NCI-H2029 treated with DMSO at 0.1 percent for 48 hours (cell line): ENCODE measurements at places on chromosomes 3 and 15.

GRCh38 chr15:65743637-65744252, 48.3 kb downstream of the DENND4A start:
- DNase-seq: no peak

DNA sequence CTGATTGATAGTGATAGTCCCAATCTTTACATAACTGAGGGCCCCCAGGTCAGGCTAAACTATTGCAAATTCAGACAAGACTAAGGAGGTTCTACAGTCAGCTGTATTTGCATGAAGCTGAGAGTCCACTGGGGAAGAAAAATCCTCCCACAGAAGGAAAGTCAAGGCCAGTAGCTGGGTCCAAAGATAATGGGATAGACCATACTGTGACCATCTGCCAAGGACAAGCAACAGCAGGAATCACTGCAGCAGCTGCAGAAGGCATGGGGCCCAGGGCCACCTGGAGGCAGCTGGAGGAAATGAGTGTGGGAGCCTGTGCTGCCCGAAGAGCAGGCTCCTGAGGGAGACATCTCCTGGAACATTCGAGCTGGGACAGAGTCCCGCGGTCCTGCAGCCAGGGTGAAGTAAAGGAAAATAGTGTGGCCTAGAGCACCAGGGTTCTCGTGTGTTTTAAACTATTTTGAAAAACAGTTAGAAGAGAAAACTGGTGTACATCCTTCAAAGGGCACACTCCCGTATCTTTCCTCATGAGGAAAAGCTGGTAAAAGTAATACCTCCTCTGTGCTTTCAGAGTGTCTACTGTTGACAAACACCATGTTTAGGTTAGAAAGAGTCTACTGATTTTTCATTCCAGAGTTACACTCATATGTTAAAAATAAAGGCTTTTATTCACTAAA, 13.2 kb upstream of the TMEM212 start:
- no peak for DNase-seq

- DNase-seq: no peak
Measured at GRCh38 chr3:140007081-140007480, 72.1 kb downstream of the CLSTN2 start.

DNA sequence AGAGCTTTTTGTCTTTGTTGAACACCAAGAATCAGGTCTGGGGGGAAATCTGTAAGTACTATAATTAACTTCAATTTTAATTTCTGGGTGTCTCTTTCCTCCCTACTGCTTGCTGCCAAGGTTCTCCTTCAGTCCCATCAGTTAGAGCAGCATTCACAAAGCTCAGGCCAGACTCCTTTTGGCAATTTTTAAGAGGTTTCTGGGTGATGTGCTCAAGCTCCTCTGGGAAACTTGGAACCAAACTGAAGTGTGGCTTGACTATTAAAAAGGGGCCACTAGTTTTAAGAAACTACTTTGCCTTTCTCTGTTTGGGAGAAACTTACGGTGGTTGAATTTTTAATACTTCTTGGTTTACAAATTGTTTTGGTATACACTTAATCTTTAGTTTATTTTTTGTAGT, 227.7 kb upstream of the SOX2 start:
- no peak for DNase-seq

GRCh38 chr3:94513600-94513999, 450.7 kb downstream of the NSUN3 start:
- no peak for DNase-seq

DNA sequence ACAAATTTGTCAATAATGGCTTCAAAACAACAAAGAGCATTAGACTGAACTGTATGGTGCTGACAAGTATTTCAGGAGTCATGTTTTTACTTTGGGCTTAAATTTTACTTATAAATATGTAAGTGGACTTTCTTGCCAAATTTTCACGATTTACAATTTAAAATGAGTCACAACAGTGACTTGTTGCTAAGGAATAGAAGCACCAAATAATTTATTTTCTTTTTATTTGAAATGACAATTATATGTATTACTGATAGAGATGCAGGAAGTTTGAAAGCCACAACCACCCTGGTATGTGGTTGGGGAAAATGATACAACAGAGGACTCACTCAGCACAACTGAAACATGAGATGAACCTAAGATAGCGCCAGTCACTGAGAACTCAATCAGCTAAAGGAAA, 90.3 kb downstream of the FMN1 start:
- DNase-seq: no peak

- DNase-seq: no peak
Measured at GRCh38 chr15:29821416-29822099, 710 bp downstream of the TJP1 start.

GRCh38 chr3:59856934-59857460, 807.2 kb upstream of the CFAP20DC start:
- DNase-seq: no peak

DNA sequence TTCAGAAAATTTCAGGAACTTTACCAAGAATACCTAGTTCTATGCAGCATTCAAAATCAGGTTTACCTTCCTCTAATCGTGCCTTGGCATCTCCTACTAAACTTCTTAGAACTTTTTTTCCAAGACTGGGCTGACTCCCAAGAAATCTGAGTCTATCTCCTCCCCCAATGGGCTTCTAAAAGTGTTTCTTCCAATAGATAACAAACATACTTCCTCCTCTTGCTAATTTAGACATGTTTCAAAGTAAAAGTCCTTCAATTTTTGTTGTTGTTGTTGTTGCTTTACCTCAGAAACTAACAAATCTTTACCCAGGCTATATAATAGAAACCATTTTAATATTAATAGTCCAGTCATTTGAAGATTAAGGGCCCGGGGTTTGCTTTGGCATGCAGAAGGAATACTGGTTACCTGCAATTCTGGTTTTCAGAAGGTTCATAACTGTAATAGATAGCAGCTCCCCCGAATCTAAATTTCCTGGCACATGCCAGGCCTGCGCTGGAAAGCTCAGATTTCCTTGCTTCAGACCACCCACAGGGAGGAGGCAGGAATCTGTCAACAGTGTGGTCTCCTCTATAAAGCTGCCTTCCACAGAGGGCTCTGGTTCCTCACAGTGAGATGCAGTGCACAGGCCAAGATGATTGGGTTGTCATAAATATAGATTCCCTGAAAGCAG, 188.7 kb downstream of the THRB start:
- no peak for DNase-seq

DNA sequence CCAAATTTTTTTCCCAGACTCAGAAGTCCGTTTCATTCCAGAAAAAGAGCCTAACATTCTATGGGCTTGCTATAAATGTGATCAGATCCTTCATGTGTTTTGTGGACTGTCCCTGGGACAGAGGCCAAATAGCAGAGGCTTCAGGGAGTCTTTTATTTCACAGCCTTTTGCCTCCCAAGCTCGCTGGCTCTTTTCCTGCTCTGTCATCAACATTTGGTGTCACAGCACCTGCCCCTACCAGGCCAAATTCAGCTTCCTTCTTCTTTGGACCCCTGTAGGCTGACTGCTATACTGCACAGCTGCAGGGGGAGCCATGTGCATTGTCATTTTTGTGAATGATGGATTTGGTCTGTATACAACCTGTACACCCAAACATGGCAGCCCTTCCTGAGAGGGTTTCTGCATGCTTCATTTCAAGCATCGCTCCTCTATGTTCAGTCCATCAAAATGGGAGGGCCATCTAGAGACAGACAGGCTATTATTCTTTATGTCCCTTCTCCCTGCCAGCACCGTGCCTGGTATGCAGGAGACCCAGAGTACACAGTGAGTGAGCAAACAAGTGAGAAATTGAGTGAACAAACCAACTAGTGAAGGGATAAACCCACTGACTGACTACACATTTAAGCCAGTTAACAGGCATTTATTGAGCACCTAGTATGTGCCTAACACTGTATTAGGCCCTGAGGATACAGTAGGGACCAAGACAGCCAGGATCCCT, 17.9 kb upstream of the RPP14 start:
- DNase-seq: no peak

- DNase-seq: no peak
Measured at GRCh38 chr3:160213191-160213590, 12.0 kb upstream of the C3orf80 start.

DNA sequence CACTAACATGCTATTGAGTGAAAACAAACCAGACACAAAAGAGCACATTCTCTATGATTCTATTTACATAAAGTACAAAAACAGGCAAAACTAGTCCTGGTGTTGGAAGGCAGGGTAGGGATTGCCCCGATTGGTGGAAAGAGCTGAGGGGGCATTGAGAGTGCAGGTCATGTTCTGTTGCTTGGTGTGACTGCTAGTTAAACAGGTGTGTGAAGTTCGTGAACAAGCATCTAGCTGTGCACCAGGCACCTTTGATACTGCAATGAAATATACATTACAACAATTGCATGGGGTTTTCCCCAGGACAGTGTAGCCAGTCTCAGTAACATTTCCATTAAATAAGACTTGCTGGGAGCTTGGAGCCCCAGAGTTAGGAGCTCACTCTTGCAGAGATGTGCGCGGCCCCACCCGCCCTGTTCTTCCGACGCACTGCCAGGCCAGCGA, 26.3 kb upstream of the THRB start:
- DNase-seq: no peak

DNA sequence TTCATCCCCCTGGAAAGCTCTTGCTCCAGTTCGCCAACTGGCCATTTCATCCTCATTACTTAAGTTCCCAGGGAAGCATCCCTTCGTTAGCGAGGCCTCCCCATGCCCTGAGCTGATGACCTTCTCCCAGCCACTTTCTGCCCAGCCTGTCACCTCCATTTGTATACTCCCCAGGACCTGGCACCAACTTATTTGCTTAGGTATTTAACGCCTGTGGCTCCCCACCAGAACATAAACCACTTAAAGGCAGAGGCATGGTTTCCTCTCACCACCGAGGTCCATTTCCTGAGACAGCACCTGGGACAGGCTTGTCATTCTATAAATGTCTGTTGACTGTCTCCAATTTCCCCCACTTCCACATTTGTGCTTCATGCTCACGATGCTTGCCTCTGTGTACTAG, 189.0 kb downstream of the ZNF621 start:
- DNase-seq: no peak

GRCh38 chr15:42621386-42621785, 46.0 kb downstream of the STARD9 start:
- no peak for DNase-seq

DNA sequence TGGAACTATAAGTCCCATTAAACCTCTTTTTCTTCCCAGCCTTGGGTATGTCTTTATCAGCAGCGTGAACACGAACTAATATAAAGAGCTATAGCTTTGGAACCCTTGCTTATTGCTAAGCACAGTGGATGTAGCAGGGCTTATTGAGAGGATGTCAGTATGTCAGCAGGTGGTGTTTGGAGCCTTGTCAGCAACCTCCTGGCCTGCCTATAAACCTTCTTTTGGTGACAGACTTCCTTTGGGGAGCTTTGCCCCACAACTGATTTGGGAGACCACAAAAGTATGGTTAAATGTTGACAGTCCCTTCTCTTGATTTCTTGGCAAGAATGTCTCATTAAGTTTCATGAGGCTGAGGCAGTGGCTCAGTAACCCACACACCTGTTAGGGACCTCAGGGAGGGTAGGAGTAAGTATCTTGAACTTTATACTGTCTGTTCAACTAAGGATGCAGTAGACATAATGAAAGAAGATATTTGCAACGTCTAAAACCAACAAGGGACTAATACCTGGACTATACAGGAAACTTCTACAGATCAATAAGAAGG, 14.8 kb downstream of the CCNDBP1 start:
- DNase-seq: no peak
